Thyroid gland (tissue), 4 donors: ENCODE measurements at places on chromosomes 1 and 21.
A peak's percentile ranks its signal among the peaks of the same experiment; 100 is the strongest.

GRCh38 chr21:36696390-36697059, 2.4 kb upstream of the SIM2 start:
- no peak for DNase-seq

DNA sequence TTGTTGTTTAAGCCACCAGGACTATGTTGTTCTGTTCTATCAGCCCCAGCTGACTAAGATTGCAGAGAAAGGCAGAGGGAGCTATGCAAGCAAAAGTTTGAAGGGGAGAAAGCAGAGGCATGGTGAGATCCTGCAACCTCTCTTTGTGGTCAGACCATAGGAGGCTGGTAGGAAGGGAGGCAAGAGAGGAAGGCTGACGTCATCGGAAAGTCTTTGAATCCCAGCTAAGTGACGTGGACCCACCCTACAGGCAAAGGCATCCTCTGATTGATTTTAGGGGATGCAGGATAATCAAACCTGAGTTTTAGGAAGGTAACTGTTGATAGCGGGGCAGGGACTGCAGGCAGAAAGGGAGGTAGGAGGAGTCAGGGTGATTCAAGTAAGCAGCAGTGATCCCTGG, 23.3 kb upstream of the TNNI1 start:
- DNase-seq = no peak

DNA sequence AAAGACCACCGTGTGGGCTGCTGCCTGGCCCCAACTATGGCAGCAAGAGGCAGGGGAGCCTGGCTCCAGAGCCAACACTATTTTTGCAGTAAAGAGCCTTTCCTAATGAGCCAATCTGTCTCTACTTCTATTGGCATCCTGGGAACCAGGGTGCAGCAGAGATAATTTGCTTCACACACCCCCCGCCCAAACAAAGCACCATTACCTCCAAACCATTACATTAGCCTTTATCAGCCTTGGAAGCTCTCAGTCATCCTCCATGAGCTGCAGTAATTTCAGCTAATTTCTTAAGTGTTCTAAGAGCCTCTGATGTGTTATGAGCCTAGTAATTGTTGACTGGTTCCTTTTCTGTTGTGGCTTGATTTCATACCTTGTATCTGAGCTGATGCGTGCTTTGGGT, 21.6 kb downstream of the ARMH1 start:
- DNase-seq = no peak

DNA sequence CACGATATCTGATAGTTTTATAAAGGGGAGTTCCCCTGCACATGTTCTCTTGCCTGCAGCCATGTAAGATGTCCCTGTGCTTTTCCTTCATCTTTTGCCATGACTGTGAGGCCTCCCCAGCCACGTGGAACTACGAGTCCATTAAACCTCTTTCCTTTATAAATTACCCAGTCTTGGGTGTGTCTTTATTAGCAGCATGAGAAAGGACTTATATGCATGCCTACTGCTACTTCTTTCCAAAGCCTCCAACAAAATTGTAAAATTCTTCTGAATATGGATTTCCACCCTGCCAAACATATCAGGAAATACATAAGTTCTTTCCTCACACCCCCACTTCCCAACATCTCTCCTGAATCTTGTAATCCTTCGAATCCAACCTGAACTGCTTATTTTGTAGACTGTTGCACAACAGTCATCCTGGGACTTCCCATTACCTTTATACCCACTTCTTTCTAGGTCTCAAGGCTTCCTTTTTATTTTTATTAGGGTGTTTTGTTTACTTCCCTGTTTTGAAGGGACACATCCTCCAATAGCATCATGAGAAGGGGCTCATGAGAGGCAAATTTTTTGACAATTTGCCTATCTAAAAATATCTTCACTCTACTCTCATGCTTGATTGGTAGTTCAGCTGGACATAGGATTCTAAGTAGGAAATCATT, 67.5 kb upstream of the MUTYH start:
- no peak for DNase-seq

DNA sequence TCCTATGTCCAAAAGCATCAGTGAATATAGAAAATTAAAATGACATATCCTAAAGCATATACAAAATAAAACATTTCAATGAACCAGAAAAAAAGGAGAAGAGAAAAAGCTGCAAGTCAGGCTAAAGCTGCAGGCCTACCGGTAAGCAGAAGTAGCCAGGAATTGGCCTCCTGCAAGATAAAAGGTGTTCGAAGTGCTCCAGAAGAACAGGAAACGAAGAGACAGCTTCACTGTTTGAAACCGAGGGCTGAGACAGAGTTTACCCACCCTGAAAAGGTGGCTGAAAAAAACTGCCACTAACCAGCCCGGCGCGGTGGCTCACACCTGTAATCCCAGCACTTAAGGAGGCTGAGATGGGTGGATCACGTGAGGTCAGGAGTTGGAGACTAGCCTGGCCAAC, 37.4 kb downstream of the NSL1 start:
- no peak for DNase-seq

DNA sequence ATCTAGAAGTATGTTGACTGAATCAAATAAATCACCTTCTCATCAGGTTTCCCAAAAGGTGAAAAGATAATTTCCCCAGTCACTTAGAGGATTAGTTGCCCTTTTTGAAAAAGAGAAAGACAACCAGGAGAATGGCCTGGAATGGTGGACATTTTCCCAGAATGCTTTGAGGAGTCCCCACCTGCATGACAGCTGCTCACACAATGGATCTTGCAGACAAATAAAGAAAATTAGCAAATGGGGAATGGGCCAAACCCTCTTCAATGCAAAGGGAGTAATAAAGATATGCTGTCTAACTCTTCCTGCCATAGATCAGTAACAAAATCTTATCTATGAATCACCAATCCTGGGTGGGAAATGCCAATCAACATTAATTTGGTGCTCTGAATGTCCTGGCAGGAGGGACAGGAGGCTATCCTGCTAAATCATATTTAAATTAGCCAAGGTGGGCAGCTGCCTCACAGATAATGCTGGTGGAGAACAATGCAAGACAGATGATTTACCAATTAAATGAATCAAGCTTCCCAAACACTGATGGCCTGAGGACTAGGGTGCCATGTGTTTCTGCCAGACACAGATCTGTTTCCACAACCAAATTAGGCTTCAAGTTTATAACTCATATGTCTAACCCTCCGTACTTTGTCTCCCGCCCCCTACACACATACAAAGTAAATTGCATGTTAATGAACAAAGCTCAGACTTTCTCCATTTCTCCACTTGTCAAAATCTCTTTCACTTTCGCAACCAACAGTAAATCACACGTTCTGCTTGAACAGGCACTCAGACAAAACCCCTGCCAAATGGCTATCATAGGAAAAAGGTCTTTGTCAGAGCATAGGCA, 488.0 kb upstream of the PLXNA2 start:
- peak; percentile 6 for DNase-seq

- DNase-seq = no peak
Measured at GRCh38 chr1:176604461-176604860, 141.5 kb downstream of the PAPPA2 start.

DNA sequence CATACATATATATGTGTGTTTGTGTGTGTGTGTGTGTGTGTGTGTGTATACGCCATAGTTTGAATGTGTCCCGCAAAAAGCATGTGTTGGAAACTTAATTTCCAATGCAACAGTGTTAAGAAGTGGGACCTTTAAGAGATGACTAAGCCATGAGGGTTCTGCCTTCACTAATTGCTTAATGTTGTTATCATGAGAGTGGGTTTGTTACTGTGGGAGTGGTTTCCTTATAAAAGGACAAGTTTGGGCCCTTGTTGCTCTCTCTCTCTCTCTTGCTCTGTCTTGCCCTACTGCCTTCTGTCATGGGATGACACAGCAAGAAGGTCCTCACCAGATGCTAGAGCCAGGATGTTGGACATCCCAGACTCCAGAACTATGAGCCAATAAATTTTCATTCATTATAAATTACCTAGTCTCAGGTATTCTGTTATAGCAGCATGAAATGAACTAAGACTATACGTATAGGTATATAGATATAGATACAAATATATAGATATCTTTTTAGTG, 103.8 kb upstream of the ZC3H11B start:
- no peak for DNase-seq

GRCh38 chr1:26327956-26328362, 10.2 kb downstream of the CD52 start:
- no peak for DNase-seq

- no peak for DNase-seq
Measured at GRCh38 chr1:7298749-7299151, 472.3 kb upstream of the VAMP3 start.

- no peak for DNase-seq
Measured at GRCh38 chr1:176479971-176480370, 17.0 kb downstream of the PAPPA2 start.

DNA sequence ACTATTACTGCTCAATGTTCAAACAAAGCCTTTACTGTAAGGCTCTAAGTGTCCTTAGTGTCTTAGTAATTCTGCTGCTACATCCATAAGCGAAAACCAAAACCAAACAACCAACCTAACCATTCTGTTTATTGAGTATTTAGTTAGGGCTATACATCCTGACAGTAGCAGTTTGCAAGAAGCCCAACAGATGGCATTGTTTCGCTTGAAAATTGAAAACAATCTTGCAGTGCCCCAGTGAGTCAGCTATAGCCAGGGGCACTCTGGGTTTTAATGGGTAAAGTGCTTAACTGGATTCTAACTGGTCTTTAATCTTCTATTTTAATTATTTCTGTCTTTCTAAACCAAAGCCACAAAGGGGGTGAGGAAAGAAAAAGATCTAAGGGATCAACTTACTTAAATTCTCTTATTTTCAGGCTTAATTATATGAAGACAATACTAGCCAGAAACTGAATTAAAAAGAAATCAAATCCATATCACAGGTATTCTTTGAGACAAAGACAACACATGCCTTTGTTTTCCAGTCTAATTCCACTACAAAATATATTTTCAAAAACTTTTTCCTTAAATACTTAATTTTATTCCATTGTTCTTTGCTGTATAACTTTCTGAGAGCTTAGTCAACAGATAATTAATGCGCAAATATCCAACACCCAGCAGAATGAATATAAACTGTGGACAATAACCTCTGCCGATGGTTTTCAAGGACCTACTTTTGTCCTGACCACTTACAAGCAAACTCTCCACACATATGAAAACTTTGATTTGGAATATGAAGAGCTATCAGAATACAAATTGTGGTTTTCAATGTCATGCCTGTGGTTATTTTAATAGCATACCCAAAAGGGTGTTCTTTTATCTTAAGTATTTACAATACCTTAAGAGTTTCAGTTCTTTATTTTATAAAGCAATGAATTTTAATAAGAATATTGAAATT, 15.2 kb downstream of the POGZ start:
- peak; percentile 53 for DNase-seq

DNA sequence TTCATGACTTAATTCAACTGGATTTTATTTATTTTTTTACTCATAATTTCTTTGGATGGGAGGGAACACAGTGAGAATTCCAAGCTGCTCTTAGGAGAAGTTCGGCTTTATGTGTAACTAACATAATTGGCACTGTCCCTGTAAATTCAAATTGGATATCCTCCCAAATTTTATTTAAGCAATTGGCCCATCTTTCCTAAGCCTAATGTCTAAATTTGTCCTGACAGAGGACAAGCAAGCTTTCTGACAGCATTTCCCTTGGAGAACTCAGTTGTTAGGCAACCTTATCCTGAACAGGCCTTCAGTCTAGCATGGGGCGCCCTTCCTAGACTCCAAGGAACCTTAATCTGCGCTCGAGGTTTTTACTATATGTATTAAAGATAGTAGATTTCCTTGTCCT, 550.3 kb downstream of the NUF2 start:
- no peak for DNase-seq

DNA sequence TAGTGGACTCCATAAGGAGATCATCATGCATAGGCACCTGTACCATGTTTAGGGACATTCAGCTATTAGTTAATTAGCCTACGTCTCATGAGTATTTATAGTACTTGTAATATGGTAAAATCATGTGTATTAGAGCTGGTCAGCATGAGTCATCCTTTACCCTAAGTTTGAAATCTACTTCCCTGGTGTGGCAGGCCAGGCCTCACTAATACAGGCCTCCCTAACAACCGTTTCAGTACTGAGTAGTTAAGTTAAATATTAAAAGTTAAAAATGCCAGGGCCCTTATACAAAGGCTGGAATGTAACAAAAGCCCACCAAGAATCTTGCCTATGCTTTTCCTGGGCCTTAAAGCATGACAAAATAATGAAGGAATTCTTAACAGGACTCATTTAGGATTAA, 356.3 kb upstream of the DPYD start:
- no peak for DNase-seq

DNA sequence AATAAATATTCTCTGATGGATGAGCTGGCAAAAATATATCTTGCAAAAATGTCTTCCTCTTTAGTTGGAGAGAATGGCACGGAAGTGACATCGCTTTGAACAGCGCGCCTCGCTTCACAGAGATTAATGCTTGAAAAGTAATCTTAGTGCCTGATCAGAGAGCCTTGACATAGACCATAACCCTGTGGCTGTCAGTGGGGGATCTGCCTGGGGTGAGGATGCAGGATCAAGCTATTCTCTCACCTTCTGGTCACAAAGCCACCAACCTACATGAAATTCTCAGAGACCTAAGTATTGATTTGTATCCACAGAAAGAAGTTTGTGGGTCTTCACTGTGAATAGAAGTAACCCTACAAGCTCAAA, 492.6 kb downstream of the LMO4 start:
- DNase-seq = no peak

DNA sequence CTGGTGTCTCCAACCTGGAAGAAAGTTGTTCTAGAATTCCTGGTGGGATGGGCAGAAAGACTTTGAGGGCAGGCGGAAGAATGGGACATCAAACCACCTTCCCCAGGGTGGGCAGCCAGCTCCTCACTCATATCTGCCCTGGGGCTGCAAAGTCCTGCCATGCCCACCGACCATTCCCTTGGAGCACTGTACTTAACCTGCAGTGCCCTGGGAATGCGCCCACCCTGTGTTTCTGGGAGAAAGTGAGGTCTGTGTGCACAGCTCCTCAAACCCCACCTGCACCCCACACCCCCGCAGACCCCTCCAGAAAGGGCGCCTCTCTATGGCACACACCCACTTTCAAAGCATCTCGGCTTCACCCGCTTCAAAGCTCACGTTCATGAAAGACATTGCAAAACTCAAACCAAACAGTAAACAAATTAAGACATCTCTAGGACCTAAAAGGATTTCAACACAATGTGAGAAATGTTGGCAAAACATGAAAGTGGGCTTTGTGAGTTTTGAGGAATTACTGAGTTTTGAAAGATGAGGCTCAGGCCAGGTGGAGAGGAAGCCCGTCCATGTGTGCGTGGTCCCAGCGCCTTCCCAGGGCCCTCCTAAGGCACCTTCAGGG, 25.1 kb downstream of the KRTAP10-1 start:
- no peak for DNase-seq

- DNase-seq = no peak
Measured at GRCh38 chr1:10771789-10772188, 24.7 kb downstream of the CASZ1 start.

DNA sequence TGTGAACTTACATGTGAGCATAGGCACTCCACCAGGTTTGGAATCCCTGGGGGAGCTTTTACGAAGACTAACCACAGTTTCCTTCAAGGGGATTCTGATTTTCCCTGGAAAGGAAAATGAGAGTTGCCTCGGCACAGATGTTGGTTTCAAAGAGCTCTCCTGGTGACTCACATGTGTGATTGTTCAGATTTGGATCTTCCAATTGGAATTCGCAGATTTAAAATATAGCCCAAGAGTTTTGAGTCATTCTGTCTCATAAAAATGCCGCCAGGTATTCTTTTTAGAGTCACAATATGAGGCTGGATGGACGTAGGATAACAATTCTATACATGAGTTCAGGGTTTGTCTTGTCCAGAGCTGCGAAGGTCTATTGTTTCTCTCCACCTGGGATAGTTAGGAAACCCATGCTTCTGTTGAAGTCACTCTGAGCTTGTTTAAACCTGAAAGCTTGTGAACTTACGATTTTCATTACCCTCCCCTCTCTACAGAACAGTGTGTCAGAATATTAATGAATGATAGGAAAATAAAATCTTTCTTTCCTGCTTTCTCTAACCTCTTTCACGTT, 64.9 kb downstream of the TGFB2 start:
- no peak for DNase-seq
